ENCODE measurements at places on chromosomes 6 and 20. TPM values are rescaled to one million over a fixed set of nuclear protein-coding genes. Genes with fewer than 3 reads are reported as not detected.

Gene CST7
- total RNA-seq, result not detected

Gene TINAG
- total RNA-seq, result not detected

Gene DBNDD2
- total RNA-seq, result 2.6 TPM

Gene AVP
- total RNA-seq, result not detected

Gene PSORS1C2
- total RNA-seq, result not detected

Gene SLC24A3
- total RNA-seq, result not detected

Gene AHI1
- 20.4 TPM for total RNA-seq

Gene MAFB
- 3.3 TPM for total RNA-seq

Gene C6orf58
- not detected for total RNA-seq

Gene POU5F1
- total RNA-seq, result 0.33 TPM

Gene ROMO1
- total RNA-seq, result 108 TPM

Data from smooth muscle cell of trachea (primary cell).